ENCODE measurements at places on chromosomes 2 and 18. TPM values are rescaled to one million over a fixed set of nuclear protein-coding genes. Genes with fewer than 3 reads are reported as not detected.
A peak's percentile ranks its signal among the peaks of the same experiment; 100 is the strongest.

- DNase-seq = no peak
Measured at GRCh38 chr2:104658144-104658835, 195.6 kb upstream of the POU3F3 start.

GRCh38 chr2:128372621-128373341 lies 54.1 kb upstream of the HS6ST1 start:
- DNase-seq = no peak

- DNase-seq = no peak
Measured at GRCh38 chr2:122266636-122267035, 511.2 kb downstream of the TSN start.

- DNase-seq = no peak
Measured at GRCh38 chr2:6671913-6672312, 193.8 kb downstream of the CMPK2 start.

DNA sequence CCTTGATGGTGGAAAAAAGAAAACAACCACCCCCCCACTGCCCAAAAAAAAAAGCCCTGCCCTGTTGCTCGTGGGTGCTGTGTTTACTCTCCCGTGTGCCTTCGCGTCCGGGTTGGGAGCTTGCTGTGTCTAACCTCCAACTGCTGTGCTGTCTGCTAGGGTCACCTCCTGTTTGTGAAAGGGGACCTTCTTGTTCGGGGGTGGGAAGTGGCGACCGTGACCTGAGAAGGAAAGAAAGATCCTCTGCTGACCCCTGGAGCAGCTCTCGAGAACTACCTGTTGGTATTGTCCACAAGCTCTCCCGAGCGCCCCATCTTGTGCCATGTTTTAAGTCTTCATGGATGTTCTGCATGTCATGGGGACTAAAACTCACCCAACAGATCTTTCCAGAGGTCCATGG lies 28.0 kb downstream of the MAL start:
- no peak for DNase-seq

DNA sequence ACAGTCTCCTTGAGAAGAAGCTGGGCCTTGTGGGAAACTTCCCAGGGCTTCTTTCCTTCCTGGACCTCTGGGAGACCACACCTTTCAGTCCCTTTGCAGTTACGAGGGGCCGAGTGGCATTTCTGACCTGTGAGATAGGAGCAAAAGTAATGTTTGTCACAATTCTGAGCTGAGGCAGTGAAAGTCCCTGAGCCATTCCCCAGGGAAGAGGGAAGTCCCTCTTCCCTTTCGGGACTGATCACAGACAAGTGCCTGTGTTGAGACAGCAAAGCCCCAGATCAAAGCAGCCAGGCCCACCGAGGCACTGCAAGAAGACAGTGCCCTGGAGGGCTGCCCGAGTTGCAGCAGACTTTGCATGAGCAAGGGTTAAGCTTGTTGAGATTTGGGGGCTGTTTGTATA lies 41.9 kb downstream of the RHOB start:
- no peak for DNase-seq

RAB6D gene
- not detected for total RNA-seq

DNA sequence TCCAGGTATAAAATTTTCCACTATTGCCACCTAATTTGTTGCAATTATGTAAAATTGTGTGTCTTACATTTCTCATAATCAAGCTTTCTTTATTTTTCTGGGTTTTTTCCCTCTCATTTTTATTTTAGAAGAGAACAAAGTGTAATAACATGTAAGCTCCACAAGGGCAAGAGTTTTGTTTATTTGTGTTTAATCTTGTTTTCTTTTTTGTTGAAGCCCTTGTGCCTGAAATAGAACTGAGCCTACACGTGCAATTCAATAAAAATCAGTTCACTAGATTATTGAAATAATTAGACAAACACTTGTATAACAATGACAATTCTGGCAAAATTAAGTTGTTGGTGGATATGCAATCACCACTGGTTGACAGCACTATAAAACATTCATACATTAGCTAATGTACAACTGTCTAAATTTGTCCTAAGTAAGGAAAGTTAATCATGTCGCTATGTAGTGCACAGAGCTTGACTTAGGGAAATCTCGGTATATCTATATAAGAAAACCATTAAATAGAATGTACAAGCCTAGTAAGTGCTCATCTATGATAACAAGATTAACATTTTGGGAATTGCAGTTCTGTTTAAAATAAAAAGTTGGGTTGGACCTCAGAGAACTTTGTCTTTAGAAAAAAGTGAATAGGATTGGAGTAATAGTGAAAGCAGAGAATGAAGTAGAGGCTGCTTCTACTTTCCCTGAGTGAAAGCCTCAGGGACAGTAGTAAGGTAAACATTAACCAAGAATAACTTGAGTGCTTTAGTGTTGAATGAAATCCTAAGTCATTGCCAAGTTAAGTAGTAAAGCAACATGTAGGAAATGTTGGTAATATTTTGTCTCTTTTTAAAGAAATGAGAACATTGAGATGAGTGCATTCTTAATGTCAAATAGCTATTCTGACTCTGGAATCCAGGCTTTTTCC lies 37.4 kb upstream of the NOL4 start:
- no peak for DNase-seq

DNA sequence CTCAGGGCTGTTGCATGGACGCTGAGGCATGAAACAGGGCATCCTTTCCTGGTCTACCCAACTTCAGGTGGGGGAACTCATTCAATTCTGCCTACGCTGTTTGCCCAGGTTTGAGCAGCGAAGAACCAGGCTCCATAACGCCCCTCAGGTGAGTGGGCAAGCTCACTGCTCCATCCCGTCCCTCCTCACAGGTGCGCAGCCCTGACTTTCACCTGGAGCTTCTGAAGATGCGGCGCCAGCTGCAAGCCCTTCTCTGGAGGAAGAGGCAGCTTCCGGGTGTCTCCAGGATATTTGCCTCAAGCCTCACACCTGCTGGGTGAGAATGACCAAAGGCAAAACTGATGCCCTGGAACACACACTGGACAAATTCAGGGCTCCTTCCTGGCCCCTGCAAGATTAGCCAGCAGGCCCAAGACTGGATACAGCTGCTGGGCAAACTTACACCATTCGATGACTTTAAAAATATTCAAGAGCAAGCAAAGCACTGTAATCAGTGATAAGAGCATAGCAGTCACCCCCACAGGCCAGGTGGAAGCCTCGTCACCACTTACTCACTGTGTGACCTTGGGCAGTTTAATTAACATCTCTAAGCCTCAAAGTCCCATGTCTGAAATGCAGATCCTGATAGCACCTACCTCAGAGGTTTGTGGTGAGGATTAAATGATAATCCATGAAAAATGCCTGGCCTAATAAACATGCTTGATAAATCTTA lies 97.7 kb downstream of the GYPC start:
- no peak for DNase-seq

DNA sequence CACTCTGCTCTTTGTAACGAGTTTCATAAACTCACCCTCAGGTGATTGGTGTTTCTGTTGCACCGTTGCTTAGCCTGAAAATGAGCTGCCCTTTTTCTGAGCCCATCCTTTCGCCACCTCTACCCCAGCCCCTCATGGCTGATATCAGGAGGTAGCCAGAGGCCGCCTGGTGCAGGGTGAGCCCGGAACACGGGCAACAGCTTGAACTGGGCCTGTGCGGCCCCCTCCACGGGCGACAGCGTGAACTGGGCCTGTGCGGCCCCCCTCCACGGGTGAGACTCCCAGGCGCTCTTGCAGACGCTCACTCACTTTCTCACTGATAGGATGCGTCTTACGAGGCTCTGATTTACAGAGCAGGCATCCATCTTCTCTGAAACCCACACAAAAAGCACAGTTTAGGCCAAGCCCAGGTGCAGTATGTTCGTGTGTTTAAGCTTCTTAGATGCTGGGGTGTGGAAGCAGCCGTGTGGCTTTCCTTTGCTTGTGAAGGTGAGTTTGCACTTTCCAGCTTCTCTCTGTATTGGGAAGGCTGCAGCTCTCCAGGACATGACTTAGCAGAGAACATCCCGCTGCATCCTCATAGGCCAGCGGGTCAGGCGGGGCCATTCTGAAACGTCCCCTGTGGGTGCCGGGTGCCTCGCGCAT lies 83.5 kb downstream of the NFATC1 start:
- no peak for DNase-seq

GRCh38 chr18:80157708-80158343 lies 48.8 kb downstream of the ADNP2 start:
- DNase-seq = peak; percentile 33

CXCR2 gene
- total RNA-seq = not detected

DNA sequence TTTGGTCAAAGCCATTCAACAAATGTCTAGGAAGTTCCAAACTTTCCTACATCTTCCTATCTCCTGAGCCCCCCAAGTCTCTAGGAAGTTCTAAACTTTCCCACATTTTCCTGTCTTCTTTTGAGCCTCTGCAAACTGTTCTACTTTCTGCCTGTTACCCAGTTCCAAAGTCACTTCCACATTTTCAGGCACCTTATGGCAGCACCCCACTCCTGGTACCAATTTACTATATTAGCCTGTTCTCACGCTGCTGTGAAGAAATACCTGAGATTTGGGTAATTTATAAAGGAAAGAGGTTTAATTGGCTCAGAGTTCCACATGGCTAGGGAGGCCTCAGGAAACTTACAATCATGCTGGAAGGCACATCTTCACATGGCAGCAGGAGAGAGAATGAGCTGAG lies 869.2 kb downstream of the TDRD15 start:
- DNase-seq = no peak

DNA sequence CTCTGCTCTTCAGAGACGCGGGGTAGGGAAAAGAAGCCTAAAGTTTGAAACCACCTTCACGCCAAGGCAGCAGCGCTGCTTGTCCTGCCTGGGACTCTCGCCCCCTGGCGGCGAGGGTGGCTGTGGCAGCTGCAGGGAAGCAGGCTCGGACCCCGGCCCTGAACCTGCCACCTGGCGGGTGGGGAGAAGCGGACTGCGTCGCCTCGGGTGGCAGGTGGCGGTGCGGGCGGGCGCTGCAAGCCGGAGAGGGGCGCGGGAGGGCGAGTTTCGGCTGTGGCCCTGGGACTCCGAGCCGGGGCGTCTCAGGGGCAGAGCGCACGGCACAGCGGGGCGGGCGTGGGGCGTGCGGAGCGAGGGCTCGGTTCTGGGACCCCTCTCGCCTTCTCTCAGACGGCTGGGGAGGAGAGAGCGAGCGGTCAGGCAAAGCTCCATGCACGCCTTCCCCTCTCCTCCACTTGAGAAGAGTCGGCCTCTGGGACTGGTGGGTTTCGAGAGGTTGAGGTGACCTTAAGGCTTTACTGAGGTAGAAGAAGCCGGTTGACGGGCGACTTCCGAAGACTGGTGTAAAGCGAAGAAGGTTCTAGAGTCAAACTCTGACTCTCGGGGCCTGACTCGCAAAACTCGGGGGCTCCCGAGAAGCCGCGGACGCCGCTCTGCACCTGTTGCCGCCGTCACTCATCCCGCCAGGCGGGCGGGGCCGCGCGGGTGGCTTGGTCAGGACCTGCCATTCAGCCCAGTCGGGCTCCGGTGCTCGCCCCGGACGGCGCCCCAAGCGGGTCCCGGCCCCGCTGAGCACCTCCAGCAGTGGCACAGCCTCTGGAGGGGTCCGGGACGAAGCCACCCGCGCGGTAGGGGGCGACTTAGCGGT lies 1.1 kb upstream of the BOLL start:
- DNase-seq = no peak

- peak; percentile 31 for DNase-seq
Measured at GRCh38 chr18:13222856-13223281, 4.3 kb downstream of the LDLRAD4 start.

GRCh38 chr2:2646433-2647051 lies 315.5 kb upstream of the MYT1L start:
- peak; percentile 60 for DNase-seq

GRCh38 chr2:85595301-85596025 lies at the start of gene RNF181:
Gene RNF181 (plus strand): TSS chr2:85595745. CDS start chr2:85595764, 19 bp downstream.
- peak; percentile 99 for DNase-seq

DNA sequence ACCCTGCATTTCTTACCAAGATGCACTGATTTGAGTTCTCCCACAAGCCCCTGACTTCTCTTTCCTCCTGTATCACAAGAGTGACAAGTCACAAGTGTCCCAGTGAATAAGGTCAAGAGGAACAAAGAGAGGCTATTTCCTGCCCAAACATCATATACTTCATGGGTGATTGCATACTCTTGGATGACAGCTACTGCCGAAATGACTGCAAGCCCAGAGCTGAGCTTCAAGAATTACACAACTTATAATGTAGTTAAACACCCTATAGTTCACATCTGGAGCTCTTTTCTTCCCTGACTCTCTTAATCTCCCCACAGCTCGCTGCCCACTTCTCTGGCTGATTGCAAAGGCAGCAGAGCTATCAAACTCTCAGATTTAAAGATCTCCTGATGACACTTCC lies 289.7 kb upstream of the PARD3B start:
- no peak for DNase-seq

- DNase-seq = no peak
Measured at GRCh38 chr2:225037415-225038230, 4.6 kb downstream of the DOCK10 start.

- no peak for DNase-seq
Measured at GRCh38 chr2:11715987-11716652, 30.3 kb upstream of the LPIN1 start.

GRCh38 chr18:55998071-55998522 lies 410.1 kb upstream of the TCF4 start:
- DNase-seq = no peak

MYO1B gene
- 4.1 TPM for total RNA-seq

- no peak for DNase-seq
Measured at GRCh38 chr18:13577781-13578180, 148.6 kb downstream of the FAM210A start.

- no peak for DNase-seq
Measured at GRCh38 chr18:78976765-78977636, 2.6 kb upstream of the SALL3 start.

- DNase-seq = no peak
Measured at GRCh38 chr18:9596226-9596625, 18.1 kb downstream of the PPP4R1 start.

DNA sequence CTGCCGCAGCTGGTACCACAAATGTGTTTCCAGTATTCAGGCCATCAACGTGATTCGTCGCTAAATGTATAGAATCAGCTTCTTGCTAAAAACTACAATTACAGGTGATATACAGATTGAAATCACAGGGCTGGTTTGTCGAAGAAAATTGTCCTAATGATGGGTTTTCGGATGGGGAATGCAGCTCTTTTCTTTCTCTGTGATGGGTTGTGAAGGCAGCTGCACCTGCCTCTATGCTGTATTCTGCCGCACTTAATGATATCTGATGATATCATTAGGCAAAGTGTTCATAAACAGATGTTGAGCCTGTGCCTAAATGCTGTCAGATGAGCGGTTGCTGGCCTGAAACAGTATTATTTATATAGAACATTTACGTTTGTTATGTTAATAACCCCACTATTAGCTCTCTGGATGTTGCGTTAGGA lies 218.1 kb downstream of the ARHGAP15 start:
- no peak for DNase-seq

FEV gene
- total RNA-seq = not detected

DNA sequence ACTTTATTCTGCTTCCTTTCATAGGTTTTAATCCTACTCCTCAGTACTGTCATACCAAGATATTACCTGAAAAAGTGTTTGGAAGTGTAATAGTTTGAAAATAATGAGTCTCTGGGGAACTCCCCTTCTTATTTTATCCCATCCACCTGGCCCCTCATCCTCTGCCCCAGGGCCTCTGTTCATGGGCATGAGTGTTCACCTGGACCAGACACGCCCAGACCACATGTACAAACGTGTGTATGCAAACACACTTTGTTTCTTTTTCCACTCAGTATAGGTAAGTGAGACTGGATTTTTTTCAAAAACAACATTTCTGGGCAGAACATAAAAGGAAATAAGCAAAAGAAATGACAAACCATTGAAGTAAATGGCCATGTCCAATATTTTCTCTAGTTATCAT lies 62.1 kb upstream of the THSD7B start:
- DNase-seq = no peak

- DNase-seq = no peak
Measured at GRCh38 chr18:79366177-79367094, 29.3 kb upstream of the NFATC1 start.

ALPI gene
- not detected for total RNA-seq

GRCh38 chr2:111679202-111679601 lies 204.8 kb downstream of the ANAPC1 start:
- no peak for DNase-seq

GTF2A1L gene
- not detected for total RNA-seq
